Anterior cingulate cortex (tissue), 58 donors: ENCODE measurements at places on chromosomes 1 and 21.

DNA sequence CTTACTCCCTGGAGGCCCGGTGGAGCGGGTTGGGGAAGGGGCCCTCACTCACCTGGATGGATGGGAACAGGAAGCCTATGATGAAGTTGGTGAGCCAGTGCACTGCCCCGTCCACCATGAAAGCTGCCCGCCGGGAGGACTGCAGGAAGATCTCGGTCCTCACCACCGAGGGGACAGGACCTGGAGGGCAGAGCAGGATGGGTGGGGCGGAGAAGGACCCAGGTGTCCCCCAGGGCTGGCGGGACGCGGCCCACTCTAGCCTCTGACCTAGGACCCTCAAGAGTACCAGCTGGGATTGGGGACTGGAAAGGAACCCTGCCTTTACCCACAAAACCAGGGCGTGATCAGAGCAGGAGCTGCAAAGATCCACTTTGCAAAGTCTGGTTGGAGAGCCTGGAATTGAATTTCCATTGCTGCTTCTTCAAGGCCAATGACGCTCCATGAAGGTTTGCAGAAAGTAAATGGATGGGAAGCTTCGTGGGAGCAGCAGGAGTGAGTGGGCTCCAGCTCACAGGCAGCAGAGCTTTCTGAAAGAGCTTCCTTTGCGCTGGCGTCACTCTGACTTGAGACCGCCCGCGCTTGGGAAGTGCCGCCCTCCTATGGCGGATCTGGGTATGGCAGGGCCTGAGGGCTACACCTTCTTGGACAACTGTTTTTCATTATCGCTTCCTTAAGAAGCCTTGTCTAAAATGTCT is 21.4 kb downstream of the SLC2A7 start:
- peak; percentile 32 for DNase-seq

DNA sequence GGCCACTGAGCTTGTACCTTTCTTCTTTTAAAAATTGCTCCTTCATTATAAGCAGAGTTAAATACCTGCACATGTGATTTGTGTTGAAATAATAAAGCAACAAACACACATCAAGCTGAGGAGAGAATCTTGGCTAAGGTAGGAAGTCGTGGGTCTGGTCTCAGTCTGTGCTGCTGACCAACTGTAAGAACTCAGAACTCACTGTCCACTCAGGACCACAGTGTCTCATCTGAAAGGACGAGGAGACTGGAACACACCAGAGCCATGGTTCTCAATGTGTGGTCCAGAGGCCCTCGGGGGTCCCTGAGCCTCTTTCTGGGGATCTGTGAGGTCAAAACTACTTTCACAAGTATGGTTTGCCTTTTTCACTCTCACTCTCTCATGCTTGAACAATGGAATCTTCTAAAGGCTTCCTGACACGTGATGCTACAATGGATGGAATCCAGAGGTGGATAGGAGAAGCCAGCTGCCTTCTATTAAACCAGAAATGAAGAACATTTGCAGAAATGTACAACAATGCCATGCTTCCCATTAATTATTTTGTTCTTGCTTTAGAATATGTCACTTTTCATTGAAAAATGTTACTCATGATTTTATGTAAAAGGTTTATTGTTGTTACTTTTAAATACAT is 17.3 kb upstream of the ETS2 start:
- no peak for DNase-seq

DNA sequence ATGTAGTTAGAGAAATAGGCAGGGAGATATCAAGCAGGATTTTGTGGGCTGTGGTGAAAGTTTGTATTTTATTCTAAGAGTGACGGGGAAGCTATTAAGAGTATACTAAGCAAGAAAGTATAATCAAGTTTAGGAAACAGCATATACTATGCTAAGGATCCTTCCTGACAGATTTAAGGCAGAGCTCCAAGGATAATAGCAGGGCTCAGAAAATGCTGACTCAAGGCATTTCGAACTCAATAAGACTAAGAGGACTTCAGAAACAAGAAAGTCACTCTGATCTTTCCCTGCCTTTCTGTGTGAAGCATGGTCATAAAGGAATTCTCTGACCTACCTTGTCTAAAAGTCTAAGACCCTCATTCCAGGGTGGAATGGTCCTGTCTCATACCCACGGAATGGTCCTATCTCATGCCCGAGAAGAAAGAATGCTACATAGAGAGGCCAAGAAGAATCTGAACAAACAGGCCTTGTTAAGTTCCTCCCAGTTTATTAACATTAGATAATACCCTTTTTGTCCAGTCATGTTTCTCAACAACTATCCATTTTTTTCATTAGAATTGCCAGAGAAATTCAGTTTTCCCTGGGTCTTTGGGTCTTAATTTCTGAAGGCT is 59.1 kb downstream of the HFM1 start:
- DNase-seq: no peak

DNA sequence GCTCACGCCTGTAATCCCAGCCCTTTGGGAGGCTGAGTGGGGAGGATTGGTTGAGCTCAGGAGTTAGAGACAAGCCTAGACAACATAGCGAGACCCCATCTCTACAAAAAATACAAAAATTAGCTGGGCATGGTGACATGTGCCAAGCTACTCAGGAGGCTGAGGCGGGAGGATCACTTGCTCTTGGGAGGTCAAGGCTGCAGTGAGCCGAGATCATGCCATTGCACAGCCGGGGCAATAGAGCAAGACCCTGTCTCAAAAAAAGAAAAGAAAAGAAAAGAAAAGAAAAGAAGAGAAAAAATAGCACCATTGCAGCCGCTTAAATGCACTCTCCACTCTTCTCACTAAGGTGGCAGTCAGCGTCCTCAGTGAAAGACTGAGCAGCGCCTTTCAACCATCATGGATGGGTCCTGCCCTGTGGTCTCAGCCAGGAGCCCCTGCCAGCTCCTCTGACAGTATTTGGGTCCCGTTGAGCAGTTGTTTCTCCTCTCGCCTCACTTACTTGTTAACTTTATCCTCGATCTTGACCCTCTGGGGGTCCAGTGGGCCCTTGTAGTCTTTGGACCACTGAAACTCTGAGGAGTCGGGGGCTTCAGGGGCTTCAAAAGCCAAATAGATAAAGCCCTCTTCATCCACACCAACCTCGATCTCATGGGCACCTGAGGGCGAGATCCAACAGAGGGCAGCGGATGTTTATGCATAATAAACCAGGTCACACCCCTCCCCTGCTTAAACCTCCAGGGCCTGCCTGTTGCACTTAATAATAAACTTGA is 36.9 kb downstream of the MYOM3 start:
- no peak for DNase-seq

DNA sequence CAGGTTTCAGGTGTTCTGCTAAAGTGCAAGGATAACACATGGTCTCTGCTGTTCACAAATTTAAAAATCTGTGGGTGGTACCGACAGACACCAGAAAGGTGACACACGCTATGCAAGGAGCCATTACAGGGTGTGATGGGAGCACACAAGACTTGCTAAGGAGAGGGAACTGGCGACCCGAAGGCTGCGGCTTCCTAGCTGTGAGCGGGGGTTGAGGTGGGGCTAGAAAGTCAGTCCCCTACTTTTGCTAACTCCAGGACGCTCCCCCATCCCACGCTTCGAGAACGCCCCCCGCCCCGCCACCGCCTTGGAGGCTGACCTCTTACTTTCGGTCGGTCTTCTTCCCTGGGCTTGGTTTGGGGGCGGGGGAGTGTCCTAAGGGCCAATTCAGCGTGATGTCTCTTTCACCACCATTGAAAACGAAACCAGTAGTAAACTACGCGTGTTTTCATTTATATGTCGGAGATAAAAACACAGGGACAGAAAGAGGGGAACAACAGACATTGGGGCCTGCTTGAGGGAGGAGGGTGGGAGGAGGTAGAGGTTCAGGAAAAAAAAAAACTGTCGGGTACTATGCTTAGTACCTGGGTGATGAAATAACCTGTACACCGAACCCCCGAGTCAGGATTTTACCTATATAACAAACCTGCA is 1.1 kb downstream of the CKS1B start:
- peak; percentile 21 for DNase-seq

- no peak for DNase-seq
Measured at GRCh38 chr1:190119683-190120082, 358.0 kb downstream of the BRINP3 start.

- DNase-seq: no peak
Measured at GRCh38 chr1:244173240-244173639, 122.2 kb downstream of the ZBTB18 start.

DNA sequence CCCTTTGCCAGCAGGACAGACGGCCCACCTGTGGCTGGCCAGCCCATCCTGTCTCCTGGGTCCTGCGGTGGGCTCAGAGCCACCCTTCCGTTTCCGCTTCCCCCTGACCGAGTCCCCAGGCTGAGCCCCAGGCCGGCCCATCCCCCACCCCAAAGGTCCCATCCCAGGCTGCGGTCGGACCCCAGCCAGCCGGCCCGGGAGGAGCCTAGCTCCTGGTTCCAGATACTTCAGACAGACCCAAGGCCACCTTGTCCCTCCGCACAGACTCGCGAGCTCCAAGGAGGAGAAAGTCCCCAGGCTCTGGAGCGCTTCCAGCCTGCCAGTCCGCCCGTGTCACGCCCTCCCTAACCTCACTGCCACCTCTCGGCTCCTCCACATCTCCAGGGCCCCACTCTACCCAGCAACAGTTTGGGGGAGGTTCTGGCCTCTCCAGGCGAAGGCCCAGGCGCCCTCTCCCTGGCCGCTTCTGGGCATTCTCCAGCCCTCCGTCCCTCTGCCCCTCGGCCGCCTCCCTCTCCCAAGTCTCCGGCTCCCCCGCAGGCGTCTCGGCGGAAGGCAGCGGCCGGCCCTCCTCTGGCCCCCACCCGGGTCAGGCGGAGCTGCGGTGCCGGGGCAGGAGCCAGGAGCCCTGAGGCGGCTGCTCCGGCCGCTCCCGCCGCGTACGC is 835 bp downstream of the LRRN2 start:
- DNase-seq: no peak

GRCh38 chr1:222552882-222553281 is 5.0 kb upstream of the HHIPL2 start:
- no peak for DNase-seq

DNA sequence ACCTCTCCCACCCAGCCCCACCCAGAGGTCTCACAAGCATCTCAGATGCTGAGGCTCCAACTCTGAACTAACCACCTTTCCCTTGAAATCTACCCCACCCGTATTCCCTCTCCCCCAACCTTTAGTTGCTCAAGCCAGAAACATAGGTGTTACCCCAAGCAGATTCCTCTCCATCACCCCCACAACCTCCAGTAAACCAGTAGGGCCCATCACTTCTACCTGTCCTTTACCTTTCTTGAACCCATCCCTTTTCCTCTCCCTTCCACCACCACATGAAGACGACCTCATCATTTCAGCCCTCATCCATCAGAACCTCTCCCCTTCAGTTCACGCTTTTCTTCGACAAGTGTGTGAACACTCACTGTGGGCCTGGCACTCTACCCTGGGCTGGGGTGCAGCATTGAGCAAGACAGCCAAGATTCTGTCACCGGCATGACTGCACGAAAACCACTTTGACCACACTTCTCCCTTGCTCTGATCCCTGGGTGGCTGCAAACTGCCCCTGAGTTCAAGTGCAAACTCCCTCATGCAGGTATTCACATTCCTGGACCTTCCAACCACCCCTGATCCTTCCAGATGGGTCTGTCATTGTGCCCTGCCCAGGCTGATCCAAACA is 65.5 kb upstream of the LAPTM5 start:
- no peak for DNase-seq

GRCh38 chr1:15358565-15359133 is 51.0 kb upstream of the EFHD2 start:
- DNase-seq: no peak

DNA sequence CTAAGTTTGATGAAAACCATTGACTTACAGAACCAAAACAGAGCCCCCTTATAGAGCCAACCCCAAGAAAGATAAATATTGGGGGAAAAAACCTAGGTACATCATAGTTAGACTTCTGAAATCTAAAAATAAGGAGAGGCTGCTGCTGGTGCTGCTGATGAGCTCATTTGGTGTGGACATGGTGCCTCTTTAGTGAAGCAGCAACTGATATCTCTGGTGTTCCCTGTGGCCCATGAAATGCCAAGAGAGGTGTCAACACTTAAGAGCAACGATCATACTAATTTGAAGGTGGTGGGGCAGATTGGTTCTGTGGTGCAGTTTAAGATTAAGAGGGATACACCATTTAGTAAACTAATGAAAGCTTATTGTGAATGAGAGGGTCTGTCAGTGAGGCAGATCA is 35.9 kb downstream of the ST3GAL3 start:
- DNase-seq: no peak
